ENCODE measurements at places on chromosomes 4 and X.

GRCh38 chr4:135371137-135371536 lies 1169.5 kb upstream of the PABPC4L start:
- DNase-seq, result no peak

- no peak for DNase-seq
Observed at GRCh38 chr4:114398410-114398809, 200.2 kb upstream of the UGT8 start.

- DNase-seq, result no peak
Observed at GRCh38 chr4:153365003-153365402, 20.5 kb downstream of the MND1 start.

- DNase-seq, result no peak
Observed at GRCh38 chr4:96316776-96317175, 476.9 kb downstream of the PDHA2 start.

DNA sequence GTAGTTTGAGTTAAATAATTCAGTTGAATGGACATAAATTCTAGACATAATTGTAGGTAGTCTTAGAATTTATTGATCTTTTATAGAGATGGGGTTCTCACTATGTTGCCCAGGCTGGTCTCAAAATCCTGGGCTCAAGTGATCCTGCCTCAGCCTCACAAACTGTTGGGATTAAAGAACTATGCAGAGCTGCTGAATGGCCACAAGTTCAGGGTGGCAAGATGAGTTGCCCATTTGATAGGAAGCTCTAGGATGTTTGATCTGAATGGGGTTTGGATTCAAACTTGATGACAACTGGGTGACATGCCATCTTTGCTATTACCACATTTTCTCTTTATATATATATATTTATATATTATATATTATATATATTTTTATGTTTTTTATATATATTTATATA lies 3.6 kb downstream of the RPL36A start:
- no peak for DNase-seq

DNA sequence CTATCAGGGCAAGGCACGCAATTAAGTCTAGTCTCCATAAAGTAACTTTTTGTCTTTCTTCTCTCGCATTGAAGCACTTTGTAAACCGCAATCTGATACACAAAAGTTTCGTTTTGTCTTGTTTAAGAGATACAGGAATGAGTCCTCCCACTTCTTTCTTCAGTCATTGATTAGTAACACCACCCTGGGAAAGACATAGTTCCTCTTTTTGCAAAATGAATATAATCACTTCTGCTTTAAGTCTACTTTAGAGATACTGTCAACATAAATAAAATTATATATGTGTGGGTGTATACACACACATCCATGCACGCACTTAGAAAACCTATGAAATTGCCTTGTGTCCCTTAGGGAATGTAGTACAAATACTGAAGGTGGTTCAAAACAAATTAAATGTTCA lies 11.7 kb downstream of the COQ2 start:
- DNase-seq, result no peak

- DNase-seq, result no peak
Observed at GRCh38 chr4:110196871-110197528, 1.4 kb downstream of the ELOVL6 start.

DNA sequence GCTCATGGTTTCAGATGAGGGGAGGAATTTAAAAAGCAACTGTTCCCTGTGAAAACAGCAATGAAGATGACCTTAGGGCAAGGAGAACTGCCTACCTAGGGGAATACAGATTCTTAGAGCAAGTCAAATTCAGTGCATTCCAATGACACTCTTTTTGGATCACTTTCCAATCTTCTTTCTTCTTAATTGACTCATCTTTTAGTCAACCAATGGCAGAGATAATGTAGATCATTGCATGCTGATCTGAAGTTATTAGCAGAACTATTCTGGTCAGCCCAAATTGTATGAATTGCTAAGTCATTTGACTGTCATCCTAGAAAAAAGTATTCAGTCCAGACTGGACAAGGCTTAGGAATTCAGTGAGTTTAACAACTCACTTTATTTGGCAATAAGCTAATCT lies 12.6 kb upstream of the NR3C2 start:
- no peak for DNase-seq

DNA sequence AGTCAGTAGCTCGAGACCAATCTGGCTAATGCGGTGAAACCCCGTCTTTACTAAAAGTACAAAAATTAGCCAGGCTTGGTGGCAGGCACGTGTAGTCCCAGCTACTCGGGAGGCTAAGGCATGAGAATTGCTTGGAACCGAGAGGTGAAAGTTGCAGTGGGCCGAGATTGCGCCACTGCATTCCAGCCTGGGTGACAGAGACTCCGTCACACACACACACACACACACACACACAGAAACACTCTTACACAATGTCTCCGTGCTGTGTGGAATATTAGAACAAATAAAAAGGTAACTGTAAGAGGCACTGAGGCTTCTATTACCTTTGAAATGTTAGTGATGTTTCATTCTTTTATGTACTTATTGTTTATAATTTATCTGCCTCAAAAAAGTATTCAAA lies 326.6 kb downstream of the GPAT3 start:
- DNase-seq, result no peak

- no peak for DNase-seq
Observed at GRCh38 chr4:121900132-121900983, 30.1 kb upstream of the BBS7 start.

- no peak for DNase-seq
Observed at GRCh38 chr4:145199051-145199716, 18.8 kb upstream of the OTUD4 start.

- no peak for DNase-seq
Observed at GRCh38 chrX:119206203-119206602, 29.9 kb upstream of the PGRMC1 start.

- no peak for DNase-seq
Observed at GRCh38 chrX:151859481-151859880, 53.2 kb upstream of the MAGEA4 start.

- DNase-seq, result no peak
Observed at GRCh38 chr4:39043861-39044363, 11.7 kb upstream of the TMEM156 start.

GRCh38 chrX:131739823-131740222 lies 195.9 kb downstream of the OR13H1 start:
- DNase-seq, result no peak

DNA sequence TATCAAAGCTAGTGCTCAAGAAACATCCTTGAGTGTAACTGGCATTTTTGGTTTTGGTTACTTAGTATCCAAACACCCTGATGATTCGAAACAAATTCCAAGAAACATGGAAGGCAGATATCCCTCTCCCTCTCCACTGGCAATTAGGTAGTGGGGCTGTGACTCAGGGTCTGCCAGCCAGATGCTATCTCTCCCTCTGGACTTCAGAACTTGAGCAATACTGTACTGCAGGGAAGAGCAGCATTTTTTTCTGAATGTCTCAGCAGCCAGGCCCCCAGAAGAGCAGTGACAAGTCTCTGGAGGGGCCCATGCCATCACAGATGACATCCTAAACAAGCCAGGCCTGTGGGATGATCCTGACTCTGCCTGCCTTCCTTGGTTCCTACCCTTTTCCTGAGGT lies 37.3 kb upstream of the BCORL1 start:
- no peak for DNase-seq

GRCh38 chrX:95539041-95539440 lies 1145.6 kb upstream of the DIAPH2 start:
- no peak for DNase-seq

- DNase-seq, result no peak
Observed at GRCh38 chrX:78029663-78030062, 60.2 kb upstream of the PGAM4 start.

DNA sequence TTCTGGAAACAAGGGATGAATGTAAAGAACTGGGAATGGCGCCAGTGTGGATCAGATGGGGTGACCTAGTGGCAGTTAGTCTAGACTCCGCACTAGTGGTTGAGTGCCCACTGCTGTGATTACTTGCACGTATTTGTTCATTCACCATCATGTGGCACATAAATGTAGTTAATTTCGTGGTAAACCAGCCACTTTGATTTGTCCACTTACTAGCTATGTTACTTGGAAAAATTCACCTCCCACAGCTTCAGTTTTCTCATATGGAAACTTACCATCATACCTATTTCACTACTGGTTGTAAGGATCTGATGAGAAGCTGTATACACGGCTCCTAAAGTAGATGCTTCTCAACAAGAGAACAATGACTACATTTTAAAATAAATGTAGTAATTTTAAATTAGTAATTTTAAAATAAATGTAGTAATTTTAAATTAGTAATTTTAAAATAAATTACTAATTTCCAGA lies 394 bp upstream of the DYNLT3 start:
- no peak for DNase-seq

DNA sequence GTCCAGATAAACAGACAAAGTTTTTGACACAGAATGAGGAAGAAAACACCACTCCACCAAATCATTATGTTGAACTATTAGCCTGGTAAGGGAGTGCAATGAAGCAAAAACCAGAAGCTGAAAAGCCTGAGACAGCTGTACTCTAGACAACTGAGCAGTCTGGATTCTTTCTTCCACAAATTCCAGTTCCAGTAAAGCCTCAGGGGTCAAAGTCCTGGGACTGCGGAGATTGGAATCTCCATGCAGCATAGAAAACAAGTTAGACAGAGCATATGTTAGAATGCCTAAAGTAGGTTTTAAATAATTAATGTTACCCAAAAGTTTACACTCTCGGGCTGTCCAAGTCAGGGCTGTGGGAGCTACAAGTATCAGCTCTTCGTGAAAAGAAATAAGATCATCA lies 263.2 kb downstream of the TECRL start:
- DNase-seq, result no peak

GRCh38 chrX:138128027-138128671 lies 562.2 kb downstream of the ZIC3 start:
- DNase-seq, result no peak

GRCh38 chr4:15702941-15703403 lies at the start of gene BST1:
TSS of gene BST1 (plus strand) at chr4:15703065. CDS start at chr4:15703145, 80 bp downstream.
- DNase-seq, result no peak

DNA sequence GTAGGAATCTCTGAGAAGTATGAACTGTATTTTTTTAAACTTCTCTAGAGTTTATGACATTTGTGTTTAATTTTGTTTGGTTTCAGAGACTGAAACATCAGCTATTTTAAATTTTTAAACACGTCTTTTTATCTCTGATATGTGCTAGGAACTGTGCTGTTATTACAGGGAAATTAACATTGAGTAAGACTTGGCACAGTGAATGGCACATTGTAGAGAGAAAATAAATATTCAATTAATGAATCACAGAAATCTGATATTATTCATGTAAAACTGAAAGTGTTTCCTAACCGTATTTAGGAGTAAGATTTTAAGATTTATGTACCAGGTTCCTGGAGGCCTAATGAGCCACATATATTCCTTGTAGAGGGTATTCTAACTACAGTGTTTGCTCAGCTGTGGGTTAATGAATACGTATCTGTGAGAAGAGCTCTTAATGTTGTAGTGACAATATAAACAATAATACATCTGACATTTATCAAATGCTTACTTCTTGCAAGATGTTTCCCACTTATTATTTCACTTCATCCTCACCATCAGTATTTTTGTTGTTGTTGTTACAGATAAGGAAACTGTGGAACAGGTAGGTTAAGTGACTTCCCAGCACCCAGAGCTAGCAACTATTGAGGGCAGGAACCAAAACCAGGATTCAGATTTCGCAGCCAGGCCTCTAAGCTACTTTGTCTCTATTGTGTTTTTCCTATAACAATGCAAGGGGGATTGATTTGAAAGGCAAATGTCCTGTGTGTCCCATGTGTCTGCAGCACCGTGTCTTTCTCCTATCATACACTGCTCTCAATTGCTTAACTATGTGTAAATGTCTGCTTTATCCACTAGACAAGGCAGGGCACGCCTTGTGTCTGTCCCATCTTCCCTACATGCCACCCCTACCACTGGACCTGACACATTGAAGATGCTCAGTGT lies 121.1 kb upstream of the FAM9C start:
- no peak for DNase-seq

- no peak for DNase-seq
Observed at GRCh38 chrX:133229361-133229760, 11.2 kb upstream of the TFDP3 start.

DNA sequence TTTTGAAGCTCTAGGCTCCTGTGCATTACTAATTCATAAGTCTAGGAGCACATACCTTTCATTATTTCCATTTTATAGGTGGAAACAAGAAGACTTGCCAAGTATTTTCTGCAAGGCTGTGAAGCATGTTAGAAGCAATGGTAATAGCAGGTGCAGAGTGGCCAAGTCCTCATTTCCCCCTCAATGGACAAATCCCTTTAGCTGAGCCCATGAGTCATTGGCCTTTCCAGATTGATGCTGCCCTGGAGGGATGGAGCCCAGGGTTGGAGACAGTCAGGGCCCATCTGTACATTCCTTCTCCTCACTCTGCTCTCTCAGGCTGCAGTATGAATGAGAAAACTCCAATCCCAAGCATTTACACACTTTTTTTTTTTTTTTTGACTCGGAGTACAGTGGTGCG lies 6.6 kb downstream of the MGST2 start:
- no peak for DNase-seq

- DNase-seq, result no peak
Observed at GRCh38 chr4:21167711-21168110, 467.5 kb downstream of the PACRGL start.

DNA sequence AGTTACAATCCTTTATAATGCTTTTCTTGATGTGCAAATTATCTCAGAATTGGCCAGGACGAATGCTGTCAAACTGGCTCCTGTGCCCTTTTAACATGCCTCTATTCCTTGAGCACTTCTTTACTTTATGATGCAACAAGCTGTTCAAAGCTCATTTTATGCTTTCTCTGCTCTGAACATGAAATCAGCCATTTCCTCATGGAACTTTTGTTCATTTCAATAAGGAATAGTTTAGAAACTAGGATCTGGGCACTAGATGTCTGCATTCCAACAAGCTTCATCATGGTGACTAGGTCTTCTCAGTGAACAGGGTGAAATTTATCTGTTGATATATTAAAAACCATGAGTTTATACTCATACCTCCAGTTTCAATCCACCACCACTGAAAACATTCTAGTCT lies 87.3 kb upstream of the TEX13A start:
- no peak for DNase-seq

DNA sequence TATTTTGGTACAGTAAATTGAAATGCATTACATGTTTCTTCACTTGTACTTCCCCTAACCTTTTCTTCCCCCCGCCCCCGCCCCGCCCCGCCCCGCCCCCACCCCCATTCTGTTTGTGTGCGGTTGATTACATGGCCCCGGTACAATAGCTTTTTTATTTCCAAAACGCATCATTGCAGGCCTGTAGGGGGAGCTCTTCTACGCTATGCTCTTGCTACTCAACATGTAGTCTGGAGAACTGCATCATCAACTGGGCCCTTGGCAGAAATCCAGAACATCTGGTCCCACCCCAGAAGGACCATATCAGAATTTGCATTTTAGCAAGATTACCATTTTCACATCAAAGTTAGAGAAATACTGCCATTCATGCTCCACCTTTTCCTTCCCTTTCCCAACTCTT lies 333.3 kb upstream of the DDX53 start:
- no peak for DNase-seq

- no peak for DNase-seq
Observed at GRCh38 chr4:145299380-145300076, 119.1 kb upstream of the OTUD4 start.

- no peak for DNase-seq
Observed at GRCh38 chr4:150047546-150047945, 30.7 kb upstream of the DCLK2 start.

Measured in cerebellar nuclear complex (tissue), 1 donor.